H9 (cell line): ENCODE measurements at places on chromosomes 1 and 21. TPM values are rescaled to one million over a fixed set of nuclear protein-coding genes. Genes with fewer than 3 reads are reported as not detected.

Gene C1orf141
- not detected in 2 replicates for total RNA-seq

- DNase-seq, result no peak
These were observed 2.7 kb downstream of the LCE1F start for GRCh38 chr1:152777510-152778137.

- peak; percentile 68 for DNase-seq
These were observed 22.9 kb downstream of the TSHB start for GRCh38 chr1:115052454-115053083.

GRCh38 chr1:41427122-41427913 is 57.2 kb downstream of the EDN2 start:
- DNase-seq, result no peak

- no peak for DNase-seq
These were observed 106.6 kb upstream of the CXADR start for GRCh38 chr21:17406202-17406601.

- DNase-seq, result no peak
These were observed 88.0 kb upstream of the CTTNBP2NL start for GRCh38 chr1:112307930-112308591.

GRCh38 chr1:113692824-113693431 is 66.4 kb downstream of the PHTF1 start:
- DNase-seq, result no peak

Gene S1PR1
- total RNA-seq, result 0.24 and 0.26 TPM in 2 replicates

DNA sequence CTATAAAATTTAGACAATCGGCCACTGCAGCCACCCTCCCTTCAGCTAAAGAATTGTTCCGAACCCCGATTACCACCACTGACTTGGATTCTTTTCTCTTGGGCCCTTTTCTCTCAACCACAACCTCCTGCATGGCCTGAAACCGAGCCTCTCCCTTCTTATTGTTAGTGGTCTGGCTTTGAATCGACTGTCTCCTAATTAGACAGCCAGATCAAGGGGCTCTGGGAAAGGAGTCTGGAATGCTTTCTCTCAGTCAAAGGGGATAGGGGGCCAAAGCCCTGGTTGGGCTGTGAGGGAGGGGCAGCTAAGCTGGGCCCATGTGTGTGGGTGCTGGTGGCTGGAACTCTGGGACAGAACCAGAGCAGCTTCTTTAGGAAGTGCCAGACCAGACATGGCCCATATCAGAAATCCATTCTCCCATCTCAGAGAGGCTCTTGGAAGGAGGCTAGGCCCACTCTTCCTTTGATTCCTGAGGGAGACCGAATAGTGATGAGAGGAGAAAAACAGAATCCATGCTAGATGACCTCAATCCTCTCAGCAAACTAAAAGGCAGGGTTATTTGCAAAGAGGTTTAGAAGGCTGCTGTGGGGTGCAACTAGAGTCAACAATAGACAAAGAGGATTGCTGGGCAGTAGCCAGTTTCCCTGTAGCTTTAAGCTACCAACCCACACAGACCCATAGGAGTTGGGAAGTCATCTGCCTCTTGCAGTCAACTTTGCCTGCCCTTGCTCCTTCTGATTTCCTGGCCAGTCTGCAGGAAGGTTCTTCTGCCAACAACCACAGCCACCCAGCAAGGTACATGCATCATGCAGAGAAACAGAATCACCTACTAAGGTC is 117.6 kb downstream of the AK5 start:
- no peak for DNase-seq

GRCh38 chr1:226454349-226454748 is 46.5 kb upstream of the PARP1 start:
- no peak for DNase-seq

GRCh38 chr21:31457675-31458074 is 113.6 kb upstream of the TIAM1 start:
- DNase-seq, result peak; percentile 48

GRCh38 chr1:210201681-210202080 is 30.9 kb upstream of the SERTAD4 start:
- no peak for DNase-seq

DNA sequence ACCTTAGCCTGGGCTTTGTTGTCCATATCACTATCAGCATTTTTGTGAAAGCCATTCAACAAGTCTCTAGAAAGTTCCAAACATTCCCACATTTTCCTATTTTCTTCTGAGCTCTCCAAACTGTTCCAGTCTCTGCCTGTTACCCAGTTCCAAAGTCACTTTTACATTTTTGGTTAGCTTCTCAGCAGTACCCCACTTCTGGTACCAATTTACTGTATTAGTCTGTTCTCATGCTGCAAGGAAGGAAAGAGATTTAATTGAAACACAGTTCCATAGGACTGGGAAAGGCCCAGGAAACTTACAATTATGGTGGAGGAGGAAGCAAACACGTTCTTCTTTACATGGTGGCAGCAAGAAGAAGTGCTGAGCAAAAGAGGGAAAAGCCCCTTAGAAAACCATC is 247.2 kb upstream of the B3GALT2 start:
- DNase-seq, result no peak

Gene FAM151A
- not detected in 2 replicates for total RNA-seq
